MCF 10A (cell line): ENCODE measurements at places on chromosomes 7 and 10. TPM values are rescaled to one million over a fixed set of nuclear protein-coding genes. Genes with fewer than 3 reads are reported as not detected.

EMX2 gene
- total RNA-seq, result not detected in 2 replicates

SYT15B gene
- 0.07 TPM in 1 of 2 replicates, not detected in the other for total RNA-seq

CALY gene
- not detected in 2 replicates for total RNA-seq

TUBAL3 gene
- total RNA-seq, result 0.22 and 0.44 TPM in 2 replicates

IRF5 gene
- 7.5 and 10.1 TPM in 2 replicates for total RNA-seq

ZNF488 gene
- total RNA-seq, result 0.12 TPM in 2 replicates

ERVW-1 gene
- not detected in 2 replicates for total RNA-seq

EIF4EBP2 gene
- total RNA-seq, result 21.2 and 26.1 TPM in 2 replicates

NPC1L1 gene
- 0.07 TPM in 1 of 2 replicates, not detected in the other for total RNA-seq

SFRP4 gene
- not detected in 2 replicates for total RNA-seq

GARIN1A gene
- 2.3 and 5.9 TPM in 2 replicates for total RNA-seq

NUTM2B gene
- total RNA-seq, result 0.49 and 0.88 TPM in 2 replicates

ANKRD1 gene
- 0.20 and 0.65 TPM in 2 replicates for total RNA-seq

LRRN3 gene
- total RNA-seq, result not detected in 2 replicates

PNLIP gene
- total RNA-seq, result not detected in 2 replicates

CLIP2 gene
- 13.7 and 14.2 TPM in 2 replicates for total RNA-seq

TSPAN13 gene
- 14.0 and 14.1 TPM in 2 replicates for total RNA-seq

MPP7 gene
- 4.1 and 5.4 TPM in 2 replicates for total RNA-seq

TECTB gene
- total RNA-seq, result not detected in 2 replicates

CPED1 gene
- total RNA-seq, result not detected in 2 replicates

OPN4 gene
- not detected in 2 replicates for total RNA-seq

PKD2L1 gene
- total RNA-seq, result not detected in 2 replicates

ZNF503 gene
- total RNA-seq, result 7.3 and 8.1 TPM in 2 replicates

RARRES2 gene
- not detected in 2 replicates for total RNA-seq

ITPRID1 gene
- total RNA-seq, result not detected in 2 replicates

CTAGE4 gene
- total RNA-seq, result 23.2 and 26.0 TPM in 2 replicates

TIMM23B gene
- total RNA-seq, result 31.3 and 34.4 TPM in 2 replicates

NEBL gene
- 30.6 and 44.3 TPM in 2 replicates for total RNA-seq

CFAP46 gene
- 0.12 and 0.33 TPM in 2 replicates for total RNA-seq

LIPF gene
- total RNA-seq, result not detected in 2 replicates

PRF1 gene
- total RNA-seq, result not detected in 2 replicates

SH2D4B gene
- total RNA-seq, result not detected in 2 replicates

CREB5 gene
- total RNA-seq, result 30.0 and 40.5 TPM in 2 replicates

AKR1C2 gene
- total RNA-seq, result 19.7 and 21.1 TPM in 2 replicates

ANKRD30A gene
- total RNA-seq, result not detected in 2 replicates

TRPV5 gene
- total RNA-seq, result not detected in 2 replicates

SYT15 gene
- 0.79 and 0.84 TPM in 2 replicates for total RNA-seq

TBX20 gene
- not detected in 2 replicates for total RNA-seq

CYP2C9 gene
- not detected in 2 replicates for total RNA-seq

HMX2 gene
- total RNA-seq, result not detected in 2 replicates

SPAG6 gene
- total RNA-seq, result not detected in 2 replicates

MYPN gene
- 0.22 and 0.37 TPM in 2 replicates for total RNA-seq

RGS10 gene
- 17.0 and 26.0 TPM in 2 replicates for total RNA-seq

CALHM1 gene
- total RNA-seq, result not detected in 2 replicates
